ENCODE measurements at places on chromosomes 6 and 20.
A peak's percentile ranks its signal among the peaks of the same experiment; 100 is the strongest.

- no peak for DNase-seq
These were observed 28.6 kb upstream of the CCN2 start for GRCh38 chr6:131979515-131980337.

- no peak for DNase-seq
These were observed 52.6 kb downstream of the CD83 start for GRCh38 chr6:14170128-14170527.

DNA sequence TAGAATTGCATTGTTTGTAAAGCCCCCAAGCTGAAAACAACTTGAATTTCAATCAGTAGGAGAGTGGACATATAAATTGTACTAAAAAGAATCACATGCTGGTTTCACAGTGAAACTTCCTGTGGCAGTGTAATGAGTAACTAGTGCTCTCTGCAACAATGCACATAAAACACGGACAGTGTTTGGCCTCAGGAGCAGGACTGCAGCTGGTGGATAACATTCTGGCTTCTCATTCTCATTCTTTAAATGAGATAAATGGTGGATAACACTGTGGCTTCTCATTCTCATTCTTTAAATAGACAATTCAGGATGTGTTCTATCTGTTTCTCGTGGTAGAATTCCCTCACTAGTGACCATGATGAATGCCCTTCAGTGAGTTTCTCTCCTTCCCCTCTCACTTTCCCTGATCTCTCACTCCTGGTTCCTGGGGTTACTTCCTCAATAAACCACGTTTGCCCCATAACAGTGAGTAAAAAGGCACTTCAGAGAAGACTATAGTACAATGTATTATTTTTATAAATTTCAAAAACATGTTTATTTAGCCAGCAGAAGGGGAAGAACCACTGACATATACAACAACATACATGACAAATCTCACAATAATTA lies 59.9 kb downstream of the SLC22A2 start:
- DNase-seq: no peak

GRCh38 chr6:87701344-87701675 lies 723 bp downstream of the AKIRIN2 start:
- DNase-seq: peak; percentile 14

- peak; percentile 52 for DNase-seq
These were observed at the start of gene MAFB for GRCh38 chr20:40689100-40689942. Gene MAFB, minus strand, starts transcription at chr20:40689236. Its CDS starts 386 bp downstream, at chr20:40688850.

- no peak for DNase-seq
These were observed 516.7 kb downstream of the C6orf118 start for GRCh38 chr6:164792666-164793065.

DNA sequence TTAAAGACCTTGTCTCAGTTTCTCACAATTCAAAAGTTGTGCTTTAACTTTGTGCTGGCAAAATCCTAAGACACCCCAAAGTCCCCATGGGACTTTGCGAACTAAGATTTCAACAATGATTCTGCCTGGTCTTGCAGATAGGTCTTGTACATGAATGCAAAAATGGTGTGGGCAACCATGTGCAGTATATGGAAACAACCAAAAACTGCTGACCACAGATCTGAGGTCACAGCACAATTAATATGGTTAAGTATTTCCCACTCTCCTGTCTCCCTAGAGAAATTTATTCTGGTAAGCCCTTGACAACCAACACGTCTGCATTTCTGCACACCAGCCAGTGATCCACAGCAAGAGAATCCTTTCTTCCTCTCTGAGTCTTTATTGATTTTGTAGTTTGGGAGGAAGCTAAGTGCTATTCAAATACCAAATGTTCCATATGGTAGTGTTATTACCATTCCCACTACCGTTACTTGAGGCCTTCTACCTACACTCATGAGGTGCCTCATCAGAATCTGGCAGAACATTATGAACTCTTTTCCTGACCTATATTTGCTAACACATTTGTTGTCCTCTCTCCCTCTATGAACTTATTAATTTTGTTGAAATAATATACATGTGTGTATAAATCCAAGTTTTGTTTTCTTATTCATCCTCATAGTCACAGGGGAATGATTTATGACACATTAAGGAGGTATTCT lies 178.7 kb downstream of the ATXN1 start:
- no peak for DNase-seq

- DNase-seq: no peak
These were observed 49.9 kb upstream of the TOP1 start for GRCh38 chr20:40978761-40979160.

DNA sequence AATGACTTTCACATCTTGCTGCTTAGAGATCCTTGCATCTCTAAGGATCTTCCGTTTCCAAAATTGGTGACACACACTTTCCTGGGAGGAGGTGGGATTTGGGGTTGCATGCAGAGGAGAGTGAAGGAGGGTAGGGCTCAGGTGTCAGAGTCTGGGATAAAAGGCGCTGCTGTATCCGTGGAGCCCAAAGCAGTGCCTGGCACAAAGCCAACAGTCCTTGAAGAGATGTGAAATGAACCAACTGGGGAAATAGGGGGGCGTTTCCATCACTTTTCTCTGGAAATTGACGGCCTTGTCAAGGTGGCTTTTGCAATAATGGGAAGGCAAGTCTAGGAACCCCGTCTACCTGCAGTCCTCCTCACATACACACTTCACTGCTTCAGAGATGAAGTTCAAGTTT lies 59.5 kb upstream of the NELFCD start:
- DNase-seq: no peak

- DNase-seq: no peak
These were observed 40.5 kb upstream of the OSTM1 start for GRCh38 chr6:108114841-108115597.

DNA sequence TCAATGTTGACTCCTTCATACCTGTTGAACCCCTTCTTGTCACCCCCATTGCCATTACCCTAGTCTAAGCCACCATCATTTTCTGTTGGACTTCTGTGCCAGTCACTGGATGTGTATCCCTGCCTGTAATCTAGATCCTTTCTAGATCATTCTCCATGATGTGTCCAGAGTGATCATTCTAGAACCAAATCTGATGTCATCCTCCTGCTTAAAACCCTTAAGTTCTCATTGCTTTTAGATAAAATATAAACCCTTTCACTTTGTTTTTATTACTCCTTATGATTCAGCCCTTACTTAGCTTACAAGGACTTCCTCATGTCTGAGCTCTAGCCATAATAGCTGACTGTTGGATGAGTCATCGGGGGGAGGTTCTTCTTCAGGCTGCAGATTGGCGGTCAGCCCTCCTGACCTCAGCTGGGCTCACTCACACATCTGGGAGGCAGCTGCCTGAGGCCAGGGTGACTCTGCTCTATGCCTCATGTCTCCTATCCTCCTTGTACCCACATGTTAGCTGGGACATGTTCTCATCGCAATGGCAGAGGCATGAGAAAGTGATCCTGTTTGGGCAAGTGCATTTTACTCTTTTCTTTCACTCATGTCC lies 287.6 kb downstream of the ESR1 start:
- DNase-seq: peak; percentile 2

- DNase-seq: no peak
These were observed 156.0 kb downstream of the TBC1D7 start for GRCh38 chr6:13172291-13172690.

- peak; percentile 56 for DNase-seq
These were observed at the start of gene B4GALT5 for GRCh38 chr20:49713753-49714712. Gene B4GALT5, minus strand, starts transcription at chr20:49713878. Its CDS starts 188 bp downstream, at chr20:49713690.

GRCh38 chr6:159513074-159513720 lies 179.8 kb downstream of the SOD2 start:
- no peak for DNase-seq

GRCh38 chr6:105163183-105163582 lies 16.6 kb downstream of the POPDC3 start:
- DNase-seq: no peak

DNA sequence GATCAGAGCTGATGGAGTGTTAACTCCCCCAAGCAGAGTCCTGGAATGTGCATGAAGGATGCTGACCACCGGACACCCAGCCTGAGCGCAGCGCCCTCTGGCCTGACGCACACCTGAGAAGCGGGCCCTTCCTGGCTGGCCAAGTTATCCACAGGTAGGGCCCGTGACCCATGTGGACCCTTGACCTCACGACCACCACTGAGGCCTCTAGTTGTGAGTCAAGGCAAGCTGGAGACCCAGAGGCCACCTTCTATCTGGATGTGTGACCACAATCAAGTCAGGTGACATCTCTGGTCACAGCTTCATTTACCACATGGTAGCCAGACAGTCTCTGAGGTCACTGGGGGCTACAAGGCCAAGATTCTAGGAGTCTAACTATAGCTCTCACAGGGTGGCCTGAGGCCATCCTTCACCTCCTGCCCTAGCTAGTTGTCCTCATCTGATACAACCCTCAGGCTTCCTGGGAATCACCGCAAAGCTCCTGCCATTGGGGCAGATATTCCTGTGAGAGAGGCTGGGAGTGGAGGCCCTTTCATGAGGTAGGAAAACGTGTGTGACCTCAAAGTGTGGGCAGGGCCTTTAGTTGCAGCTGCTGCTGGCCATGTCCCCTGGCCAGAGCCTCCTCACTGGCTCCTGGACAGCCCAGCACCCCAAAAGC lies 53.1 kb downstream of the DSTN start:
- DNase-seq: no peak

- no peak for DNase-seq
These were observed 127.4 kb upstream of the MAP3K7 start for GRCh38 chr6:90714319-90714718.

DNA sequence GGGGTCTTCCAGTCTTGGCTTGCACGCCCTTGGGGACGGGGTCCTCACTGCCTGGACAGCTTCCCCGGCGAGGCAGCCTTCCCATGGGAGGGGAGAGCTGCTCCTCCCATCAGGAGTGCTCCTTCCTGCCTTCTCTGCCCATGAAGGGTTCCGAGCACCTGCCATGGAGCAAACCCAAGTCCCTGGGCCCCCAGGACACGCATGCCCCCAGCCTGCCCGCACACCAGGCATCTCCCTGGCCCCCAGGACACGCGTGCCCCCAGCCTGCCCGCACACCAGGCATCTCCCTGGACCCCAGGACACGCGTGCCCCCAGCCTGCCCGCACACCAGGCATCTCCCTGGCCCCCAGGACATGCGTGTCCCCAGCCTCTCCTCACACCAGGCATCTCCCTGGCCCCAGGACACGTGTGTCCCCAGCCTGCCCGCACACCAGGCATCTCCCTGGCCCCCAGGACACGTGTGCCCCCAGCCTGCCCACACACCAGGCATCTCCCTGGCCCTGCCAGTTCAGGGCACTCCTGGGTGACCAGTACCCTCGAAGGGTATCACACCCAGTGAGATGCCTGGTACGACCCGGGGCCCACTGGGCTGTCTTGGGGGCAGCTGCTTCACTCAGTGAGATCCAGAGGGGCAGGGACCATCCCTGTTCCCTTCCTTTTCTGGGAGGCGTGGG lies 21.7 kb downstream of the COL20A1 start:
- no peak for DNase-seq
